ENCODE measurements at places on chromosomes 3 and 15.
A peak's percentile ranks its signal among the peaks of the same experiment; 100 is the strongest.

- no peak for DNase-seq
These were observed 788.7 kb upstream of the DPPA4 start for GRCh38 chr3:110126065-110126464.

DNA sequence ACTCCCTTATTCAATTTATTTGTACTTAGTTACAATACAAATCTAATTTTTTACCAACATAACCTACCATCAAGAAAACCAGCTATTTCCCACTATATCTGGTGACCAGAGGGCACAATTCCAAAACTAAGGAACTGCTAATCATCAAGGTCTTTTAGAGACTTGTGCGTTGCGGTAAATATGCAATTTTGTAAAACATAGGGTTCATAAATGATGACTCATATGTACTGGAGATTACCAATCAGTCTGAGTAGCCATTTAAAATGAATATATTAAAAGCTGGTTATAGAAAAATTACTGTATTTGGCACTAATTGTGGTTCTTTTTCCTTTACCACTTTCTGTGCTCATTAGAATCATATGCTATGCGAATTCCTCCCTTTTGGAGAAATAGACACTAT lies 859.6 kb downstream of the ROBO1 start:
- DNase-seq = no peak

DNA sequence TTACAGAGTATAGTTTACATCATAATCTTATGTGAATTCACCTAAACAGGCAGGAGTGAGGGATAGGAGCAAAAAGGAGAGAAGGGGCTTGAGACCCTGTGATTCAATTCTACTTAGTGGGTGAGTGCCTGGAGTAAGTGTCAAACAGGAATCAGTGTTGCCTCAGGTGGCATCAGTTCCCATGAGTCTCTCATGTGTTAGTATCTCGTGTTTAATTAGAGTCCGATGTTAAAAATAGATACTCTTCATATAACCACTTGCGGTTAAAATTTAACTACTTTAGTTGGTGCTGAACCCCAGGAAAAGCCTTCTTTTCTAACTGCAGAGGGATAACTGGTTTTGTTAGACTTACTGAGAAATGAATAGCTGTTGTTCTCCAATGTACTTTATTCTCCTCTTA lies 251.5 kb downstream of the SUCLG2 start:
- no peak for DNase-seq

DNA sequence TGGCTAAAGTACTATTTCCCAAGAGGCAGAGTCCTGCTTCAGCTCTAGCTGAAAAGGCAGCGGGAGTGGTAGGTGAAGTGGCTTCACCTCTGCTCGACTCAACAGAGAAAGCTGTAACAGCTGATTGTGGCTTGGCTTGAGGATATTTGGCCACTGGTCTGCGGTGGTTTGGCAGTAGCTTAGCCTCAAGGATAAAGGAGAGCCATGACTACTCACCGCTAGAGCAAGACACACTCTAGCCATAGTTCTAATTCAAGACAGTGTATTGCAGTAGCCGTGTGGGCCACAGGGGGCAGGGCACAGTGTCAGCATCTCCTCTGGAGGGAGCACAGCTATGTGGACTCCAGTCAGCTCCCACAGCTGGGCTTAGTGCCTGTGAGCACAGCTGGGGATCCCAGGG lies 23.5 kb downstream of the TPRG1 start:
- no peak for DNase-seq

GRCh38 chr3:150158943-150159625 lies 188.4 kb upstream of the PFN2 start:
- DNase-seq = no peak

GRCh38 chr3:126292318-126293070 lies 64.7 kb downstream of the KLF15 start:
- no peak for DNase-seq

- DNase-seq = no peak
These were observed 17.1 kb downstream of the TPM1 start for GRCh38 chr15:63059573-63060216.

DNA sequence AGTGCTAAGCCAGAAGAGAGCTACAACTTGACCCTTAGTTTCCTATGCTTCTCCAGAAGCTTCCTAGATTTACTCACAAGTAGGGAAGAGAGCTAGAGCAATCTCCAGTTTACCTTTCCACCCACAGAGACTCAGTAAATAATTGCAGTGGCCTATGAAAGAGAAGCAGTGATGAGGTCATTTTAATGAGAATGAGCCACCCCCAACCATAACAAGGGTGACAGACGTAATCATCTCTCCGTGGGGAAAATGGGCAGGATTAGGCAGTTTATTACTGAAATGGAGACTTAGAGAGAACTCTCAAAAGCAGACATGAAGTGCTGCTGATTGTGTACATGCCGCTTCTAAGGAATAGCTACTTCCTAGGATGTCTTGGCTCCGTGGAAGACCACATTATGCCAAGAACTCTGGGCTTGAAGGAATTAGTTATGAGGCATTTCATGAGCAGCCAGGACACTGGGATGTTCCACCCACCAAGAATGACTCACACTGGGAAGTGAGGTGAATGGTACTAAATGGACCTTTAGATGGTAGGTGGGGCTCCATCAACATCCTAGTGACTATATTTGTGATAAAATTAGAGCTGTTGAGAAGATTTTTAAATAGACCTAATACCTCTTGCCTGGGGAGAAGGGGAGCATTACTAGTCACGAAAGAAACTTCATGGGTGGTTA lies 160.9 kb downstream of the EDEM1 start:
- DNase-seq = no peak

GRCh38 chr3:85709346-85709892 lies 750.6 kb downstream of the CADM2 start:
- no peak for DNase-seq

DNA sequence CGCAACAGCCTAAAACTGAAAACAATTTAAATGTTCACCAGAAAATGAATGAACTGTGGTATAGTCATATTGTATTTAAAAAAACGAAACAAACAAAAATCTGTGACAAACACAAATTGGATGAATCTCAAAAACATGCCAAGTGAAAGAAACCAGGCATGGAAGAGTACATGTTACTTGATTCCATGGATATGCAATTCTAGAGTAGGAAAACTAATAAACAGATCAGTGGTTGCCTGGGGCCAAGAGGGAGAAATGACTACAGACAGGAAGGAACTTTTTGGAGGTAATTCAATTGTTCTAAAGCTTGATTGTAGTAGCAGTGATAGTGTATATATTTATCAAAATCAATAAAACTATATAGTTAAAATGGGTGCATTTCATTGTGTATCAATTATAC lies 16.8 kb downstream of the UBE3A start:
- DNase-seq = no peak

- peak; percentile 62 for DNase-seq
These were observed 38.7 kb upstream of the MGA start for GRCh38 chr15:41621200-41622193.

DNA sequence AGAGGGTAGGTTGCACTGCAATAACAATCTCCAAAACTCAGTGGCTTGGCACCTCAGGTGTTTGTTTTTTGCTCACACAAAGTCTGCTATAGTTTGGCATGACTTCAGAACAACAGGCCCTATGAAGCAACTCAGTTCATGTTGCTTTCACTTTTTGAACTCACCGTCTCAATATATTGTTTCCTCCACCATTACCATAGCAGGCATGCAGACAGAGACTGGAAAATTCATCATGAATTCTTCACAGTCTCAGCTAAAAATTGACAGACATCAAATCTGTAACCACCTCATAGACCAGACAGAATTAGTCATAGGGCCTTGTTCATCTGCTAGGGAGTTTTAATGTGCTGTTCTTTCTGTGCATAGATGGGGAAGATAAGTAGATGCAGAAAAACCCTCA lies 161.4 kb upstream of the POU1F1 start:
- DNase-seq = no peak

GRCh38 chr3:64975147-64975546 lies 287.3 kb upstream of the ADAMTS9 start:
- DNase-seq = no peak

- DNase-seq = no peak
These were observed 220.8 kb upstream of the ATP10A start for GRCh38 chr15:26083896-26084295.

Measured in NCI-H187 treated with DMSO at 0.1 percent for 48 hours (cell line).